Hematopoietic multipotent progenitor cell (in vitro differentiated cells): ENCODE measurements at places on chromosomes 7 and 10.

- DNase-seq = no peak
These were observed 39.9 kb downstream of the KIF20B start for GRCh38 chr10:89741126-89741762.

DNA sequence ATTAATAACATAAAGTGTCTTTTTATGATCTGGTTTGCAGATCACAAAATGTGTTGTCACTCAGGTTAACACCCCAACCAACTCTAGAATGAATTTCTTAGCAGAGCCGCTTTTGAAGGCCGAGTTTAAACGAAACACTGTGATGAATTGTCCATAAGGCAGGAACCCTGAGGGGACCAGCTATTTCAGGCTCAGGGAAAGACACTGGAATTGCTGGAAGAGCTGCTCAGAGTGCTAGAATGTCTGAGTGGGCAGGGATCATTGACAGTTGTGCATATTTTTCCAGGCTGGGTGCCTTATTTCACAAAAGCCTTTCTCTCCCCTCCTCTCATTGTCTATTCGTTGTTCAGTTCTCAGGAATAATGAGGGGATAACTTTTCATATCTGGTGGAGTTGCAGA lies 68.7 kb upstream of the PRKG1 start:
- no peak for DNase-seq

GRCh38 chr10:102310361-102311024 lies 65.2 kb downstream of the GBF1 start:
- no peak for DNase-seq

GRCh38 chr10:63596924-63597323 lies 75.7 kb downstream of the REEP3 start:
- no peak for DNase-seq

- no peak for DNase-seq
These were observed 10.9 kb downstream of the CDCA7L start for GRCh38 chr7:21934808-21935207.

- DNase-seq = no peak
These were observed 15.1 kb downstream of the ZNF12 start for GRCh38 chr7:6691609-6692106.

DNA sequence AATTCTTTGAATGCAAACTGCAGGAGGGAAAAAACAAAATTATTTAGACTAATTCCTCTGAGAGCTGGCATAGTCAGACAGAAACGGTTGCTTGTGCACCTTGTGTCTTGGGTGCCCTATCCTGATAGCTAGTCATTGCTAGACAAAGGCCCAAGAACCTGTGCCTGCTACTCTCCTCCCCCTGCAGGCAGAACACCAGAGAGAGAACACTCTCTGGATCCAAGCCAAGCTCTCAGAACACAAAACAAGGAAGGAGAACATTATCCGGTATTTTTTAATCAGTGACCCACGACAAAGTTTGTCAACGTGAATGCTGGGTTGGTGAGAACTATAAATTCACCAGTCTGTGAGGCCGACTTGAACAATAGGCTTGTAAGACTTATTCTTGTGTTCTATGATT lies 18.8 kb upstream of the PPP1R9A start:
- DNase-seq = peak; percentile 86

DNA sequence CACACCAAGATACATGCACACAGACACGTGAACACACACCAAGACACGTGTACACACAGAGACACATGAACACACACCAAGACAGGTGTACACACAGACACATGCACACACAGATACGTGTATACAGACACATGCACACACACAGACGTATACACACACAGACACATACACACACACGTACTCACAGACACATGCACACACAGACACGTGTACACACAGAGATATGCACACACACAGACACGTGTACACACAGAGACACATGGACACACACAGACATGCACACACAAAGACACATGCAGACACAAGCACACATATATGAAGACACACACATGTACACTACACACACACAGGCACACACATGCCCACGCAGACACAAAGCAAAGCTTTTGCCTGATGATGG lies 134.6 kb downstream of the TCERG1L start:
- DNase-seq = no peak

GRCh38 chr7:132381742-132382472 lies 194.4 kb downstream of the PLXNA4 start:
- no peak for DNase-seq

DNA sequence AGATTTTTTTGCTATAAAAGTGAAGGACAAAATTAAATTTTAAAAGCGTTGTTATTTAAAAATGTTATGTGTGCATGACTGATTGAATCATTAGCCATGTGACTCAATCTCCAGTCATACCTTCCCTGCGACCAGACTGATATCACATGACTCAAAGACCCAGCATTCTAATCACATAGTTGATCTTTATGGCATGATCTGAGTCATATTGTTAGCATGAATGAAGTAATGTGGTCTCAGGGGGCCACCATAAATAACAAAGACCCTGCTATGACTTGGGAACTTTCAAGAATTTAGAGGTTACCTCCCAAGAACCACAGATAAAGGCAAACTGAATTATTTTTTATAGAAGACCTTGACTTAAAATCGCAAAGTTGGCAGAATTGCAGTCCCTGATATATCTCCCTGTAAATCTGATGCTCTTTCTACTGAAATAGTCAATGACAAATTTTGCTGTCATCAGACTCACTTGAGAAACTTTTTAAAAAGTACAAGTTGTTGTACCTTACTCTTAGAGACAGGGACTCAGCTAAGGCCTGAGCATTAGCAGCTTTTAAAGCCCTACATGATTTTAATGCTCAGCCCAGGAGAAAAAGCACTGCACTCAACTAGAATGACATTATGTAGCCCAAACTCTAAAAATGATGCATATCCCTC lies 717.3 kb downstream of the XPNPEP1 start:
- DNase-seq = no peak

GRCh38 chr7:41065663-41066062 lies 637.2 kb downstream of the INHBA start:
- DNase-seq = no peak

- no peak for DNase-seq
These were observed 89.2 kb downstream of the ZMIZ1 start for GRCh38 chr10:79158004-79158340.

DNA sequence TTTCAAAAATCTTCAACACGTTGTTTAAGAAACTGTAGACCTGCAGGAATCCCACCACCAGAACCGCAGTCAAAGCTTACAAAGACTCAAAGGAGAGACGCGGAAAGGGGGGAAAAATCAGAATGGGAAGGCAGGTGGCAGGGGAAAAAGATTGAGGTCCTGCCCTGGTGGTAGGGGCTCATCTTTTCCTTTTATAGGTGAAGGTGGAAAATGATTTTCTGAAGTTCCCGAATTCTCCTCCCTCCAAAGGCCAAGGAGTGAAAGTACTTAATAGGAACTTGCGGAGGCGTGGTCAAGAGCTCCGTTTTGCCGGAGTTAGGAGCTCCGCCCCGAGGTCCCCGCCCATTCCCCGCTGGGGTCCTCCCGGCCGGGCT lies 724 bp downstream of the BBIP1 start:
- DNase-seq = no peak

- no peak for DNase-seq
These were observed 185.0 kb downstream of the ELFN1 start for GRCh38 chr7:1854866-1855724.

DNA sequence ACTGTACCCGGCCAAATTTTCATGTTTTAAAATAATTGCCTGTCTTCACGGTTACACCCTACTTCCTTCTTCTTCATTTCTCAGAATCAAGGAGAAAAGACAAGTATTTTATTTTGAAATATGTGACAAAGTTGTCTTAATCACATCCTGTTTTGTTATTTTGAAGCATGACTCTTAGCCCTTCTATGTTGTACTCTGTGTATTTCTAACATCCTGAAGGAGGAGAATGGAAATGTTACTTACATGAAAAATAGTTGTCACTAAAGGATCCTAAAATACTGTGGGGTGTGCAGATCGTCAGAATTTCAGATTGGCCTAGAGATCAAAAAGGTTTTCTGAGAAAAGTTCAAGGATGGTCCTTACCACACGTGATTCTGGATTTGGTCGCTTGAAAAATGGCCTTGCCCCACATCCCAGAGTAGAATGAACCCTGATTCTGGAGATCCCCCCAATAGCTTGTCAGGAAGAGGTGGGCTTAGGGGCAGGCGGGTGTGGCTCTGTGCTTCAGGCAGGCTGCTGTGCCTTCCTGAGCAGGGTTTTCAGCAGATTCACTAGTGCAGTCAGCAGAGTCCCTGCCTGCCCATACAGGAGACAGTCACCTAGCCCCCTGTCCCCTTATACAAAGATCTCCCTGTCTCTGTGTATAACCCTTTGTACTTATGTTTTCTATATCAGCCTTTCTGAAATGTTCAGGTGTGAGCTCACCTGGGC lies 8.6 kb downstream of the UPP1 start:
- DNase-seq = peak; percentile 18

- DNase-seq = no peak
These were observed 493.0 kb downstream of the LRMDA start for GRCh38 chr10:75924309-75924902.

- DNase-seq = no peak
These were observed 90.8 kb downstream of the KIAA1217 start for GRCh38 chr10:24299578-24300260.

DNA sequence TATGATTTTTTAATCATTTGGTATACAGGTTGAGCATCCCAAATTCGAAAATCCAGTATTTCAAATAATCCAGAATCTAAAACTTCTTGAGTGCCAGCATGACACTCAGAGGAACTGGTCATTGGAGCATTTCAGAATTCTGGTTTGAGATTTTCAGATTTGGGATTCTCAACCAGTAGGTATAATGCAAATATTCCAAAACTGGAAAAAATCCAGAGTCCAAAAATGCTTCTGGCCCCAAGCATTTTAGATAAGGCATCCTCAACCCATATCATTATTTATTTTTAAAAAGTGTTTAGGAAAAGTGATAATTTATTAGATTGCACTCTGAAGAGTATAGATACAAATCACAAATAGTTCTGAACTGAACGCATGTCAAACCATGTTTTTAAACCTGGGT lies 120.7 kb downstream of the VPS50 start:
- no peak for DNase-seq

DNA sequence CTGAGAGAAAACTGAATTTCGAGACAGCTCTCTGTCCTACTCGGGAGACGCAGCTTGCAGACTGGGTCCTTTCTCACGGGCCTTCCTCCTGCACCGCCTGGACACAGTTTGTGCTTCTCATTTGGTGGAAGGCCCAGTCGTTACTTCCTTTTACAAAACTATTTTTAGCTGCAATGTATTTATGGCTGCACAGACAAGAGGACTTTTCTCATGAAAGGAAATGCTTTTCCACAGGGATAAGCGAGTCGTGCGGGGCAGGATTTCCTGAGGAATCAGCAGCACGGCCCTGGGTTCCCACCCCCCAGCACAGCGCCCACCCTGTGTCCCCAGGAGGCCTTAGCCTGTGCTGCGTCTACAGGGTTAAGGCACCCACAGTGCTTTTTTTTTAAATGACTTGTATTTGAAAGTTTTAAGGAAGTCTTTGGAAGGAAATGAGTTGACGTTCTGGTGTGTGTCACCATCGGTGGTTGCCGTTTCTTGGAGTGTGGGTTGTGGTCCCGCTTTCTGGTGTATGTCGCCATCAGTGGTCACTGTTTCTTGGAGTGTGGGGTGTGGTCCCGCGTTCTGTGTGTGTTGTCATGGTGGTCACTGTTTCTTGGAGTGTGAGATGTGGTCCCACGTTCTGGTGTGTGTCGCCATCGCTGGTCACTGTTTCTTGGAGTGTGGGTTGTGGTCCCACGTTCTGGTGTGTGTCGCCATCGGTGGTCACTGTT lies 50.9 kb downstream of the INPP5A start:
- DNase-seq = peak; percentile 89

DNA sequence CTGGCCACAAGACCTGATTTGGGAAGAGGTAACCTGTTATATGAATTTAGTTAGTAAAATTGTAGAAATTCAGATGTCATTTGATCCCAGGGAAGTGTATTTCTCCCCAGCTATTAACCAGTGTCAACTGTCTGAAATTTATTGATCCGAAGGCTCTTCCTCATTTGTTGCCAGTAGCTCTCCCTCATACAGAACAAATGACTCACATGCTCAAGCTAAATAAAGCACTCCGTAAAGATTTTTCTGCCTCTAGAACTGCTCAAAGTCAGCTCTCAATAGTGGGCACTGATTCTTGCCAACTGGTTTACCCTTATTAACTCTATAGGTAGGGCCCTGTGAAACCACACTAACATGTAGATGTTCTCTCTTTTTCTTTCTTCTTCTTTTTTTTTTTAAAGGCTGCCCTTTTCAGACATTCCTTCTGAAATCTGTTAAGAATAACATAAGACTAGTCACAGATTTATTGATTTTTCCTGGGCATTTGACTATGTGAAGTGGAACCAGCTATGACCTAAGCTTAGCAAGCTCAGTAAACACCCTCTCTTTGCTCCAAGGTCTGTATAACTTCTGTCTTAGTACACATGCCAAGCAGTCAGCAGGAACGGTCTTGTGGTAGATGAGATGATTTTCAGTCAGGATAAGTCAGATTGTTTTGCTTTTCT lies 21.8 kb downstream of the RPA3 start:
- DNase-seq = no peak

DNA sequence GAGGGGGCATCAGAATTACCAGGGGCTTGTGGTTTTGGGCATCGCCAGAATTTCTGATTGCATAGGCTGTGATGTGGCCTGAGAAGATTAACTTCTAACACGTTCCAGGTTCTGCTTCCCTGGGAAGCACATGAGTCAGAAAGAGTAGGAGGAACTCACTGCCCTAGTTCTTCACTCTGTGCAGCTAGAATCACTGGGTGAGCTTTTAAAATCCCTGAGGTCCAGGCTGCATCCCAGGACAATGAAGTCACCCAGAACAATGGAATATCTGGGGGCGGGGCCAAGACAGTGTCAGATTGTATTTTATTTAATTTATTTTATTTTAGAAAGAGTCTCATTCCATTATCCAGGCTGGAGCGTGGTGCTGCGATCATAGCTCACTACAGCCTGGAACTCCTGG lies 636.5 kb downstream of the CALN1 start:
- DNase-seq = no peak

DNA sequence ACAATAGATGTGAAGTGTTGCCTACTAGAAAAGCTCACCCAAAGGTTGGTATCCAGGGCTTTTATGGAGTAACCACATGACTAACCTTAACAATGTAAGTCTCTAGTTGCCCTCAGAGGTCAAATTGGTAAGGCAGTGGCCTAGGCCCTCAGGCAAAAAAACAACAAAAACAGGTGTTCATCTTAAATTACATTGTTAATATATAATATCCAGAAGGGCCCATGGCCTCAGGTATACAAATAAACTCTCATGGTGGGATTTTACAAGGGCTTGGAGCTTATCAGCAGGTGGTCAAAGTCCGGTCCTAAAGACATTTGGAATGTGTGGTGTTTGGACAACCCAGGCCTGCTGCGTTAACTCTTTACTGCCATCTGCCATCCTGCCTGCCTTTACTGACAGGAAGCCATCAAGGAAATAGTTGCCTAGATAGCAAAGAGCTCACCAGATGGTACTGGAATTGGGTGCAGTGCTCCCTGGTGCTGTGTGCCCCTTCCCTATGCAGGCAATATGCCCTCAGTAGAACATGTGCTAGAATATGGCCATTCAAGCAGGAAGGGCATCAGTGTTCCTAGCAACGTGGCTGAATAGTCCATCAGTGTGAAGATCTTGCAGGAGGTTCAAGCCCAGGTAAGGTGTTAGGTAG lies 36.2 kb downstream of the TOMM7 start:
- DNase-seq = no peak
